Bladder microvascular endothelial cell (primary cell): ENCODE measurements at places on chromosomes 7 and 10. TPM values are rescaled to one million over a fixed set of nuclear protein-coding genes. Genes with fewer than 3 reads are reported as not detected.

The GPR22 gene
- under 0.01 TPM in 1 of 2 replicates, not detected in the other for total RNA-seq

The HOXA1 gene
- 0.49 and 0.63 TPM in 2 replicates for total RNA-seq

The CCDC136 gene
- 0.49 and 2.1 TPM in 2 replicates for total RNA-seq

The PON1 gene
- under 0.01 TPM in 1 of 2 replicates, not detected in the other for total RNA-seq

The DHX32 gene
- 40.3 and 44.2 TPM in 2 replicates for total RNA-seq

The SPDYE5 gene
- total RNA-seq: not detected in 2 replicates
